ENCODE measurements at places on chromosomes 13 and 19.

DNA sequence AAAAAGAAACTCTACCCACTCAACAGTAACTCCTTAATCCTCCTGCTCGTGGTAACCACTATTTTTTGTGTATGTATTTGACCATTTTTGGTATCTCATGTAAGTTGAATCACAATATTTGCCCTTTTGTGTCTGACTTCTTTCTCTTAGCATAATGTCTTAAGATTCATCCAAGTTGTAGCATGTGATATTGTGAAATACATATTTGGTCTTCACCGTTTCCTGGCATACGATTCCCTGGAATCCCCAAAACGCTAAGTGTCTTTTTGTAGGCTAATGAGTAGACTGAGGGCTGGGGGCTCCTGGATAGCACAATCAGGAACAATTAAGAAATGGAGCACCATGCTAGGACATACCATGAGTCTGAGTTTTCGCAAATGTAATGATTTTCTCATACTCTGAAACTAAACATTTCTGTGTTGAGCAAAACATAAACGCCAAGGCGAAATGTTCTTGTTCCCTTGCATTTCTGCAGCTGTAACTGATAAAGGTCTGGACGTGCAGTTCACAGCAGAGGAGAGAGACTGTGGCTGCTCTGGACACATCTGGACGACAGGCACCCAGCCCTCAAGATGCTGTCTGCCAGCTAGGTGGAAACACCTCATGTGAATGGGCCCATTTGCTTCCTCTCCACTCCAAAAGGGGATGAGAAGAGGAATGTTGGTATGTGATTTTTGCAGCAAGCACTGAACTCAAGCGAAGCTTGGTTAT, 38.4 kb downstream of the BRD4 start:
- DNase-seq = no peak

GRCh38 chr13:24249624-24250023, 59.8 kb upstream of the C1QTNF9 start:
- DNase-seq = no peak

GRCh38 chr19:5225486-5226345, 114.9 kb downstream of the PTPRS start:
- DNase-seq = no peak

DNA sequence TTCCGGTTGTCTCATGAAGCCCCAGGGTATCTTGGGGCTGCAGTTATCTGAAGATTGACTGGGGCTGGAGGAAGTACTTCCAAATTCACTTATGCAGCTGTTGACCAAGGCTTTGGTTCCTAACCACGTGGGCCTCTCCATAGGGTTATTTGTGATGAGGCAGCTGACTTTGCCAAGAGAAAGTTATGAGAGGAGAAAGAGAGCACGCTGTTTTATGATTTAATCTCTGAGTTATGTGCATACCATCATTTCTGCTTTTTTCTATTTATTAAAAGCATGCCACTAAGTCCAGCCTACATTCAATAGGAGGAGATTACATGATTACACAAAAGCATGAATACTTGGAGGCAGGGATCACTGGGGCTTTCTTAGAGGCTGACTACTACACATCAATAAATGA, 215.5 kb downstream of the NHLRC3 start:
- no peak for DNase-seq

- no peak for DNase-seq
Measured at GRCh38 chr13:65585346-65585745, 1644.8 kb downstream of the PCDH9 start.

DNA sequence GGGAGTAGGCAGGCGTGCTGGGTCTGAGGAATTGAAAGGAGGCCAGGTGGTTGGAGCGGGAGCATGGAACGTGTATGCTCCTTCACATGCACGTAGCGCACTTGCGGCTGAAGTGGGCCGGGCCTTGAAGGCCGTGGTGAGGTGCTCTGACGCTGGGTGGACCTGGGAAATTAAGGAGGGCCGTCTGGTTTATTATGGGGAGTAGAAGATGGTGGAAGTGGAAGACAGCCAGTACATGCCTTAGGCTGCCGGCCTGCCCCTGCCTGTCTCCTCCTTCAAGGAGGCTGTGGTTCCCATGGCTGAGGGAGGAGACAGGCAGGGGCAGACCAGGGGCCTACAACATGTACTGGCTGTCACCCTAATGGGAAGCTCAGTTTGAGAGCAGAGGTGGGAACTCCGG, 23.9 kb downstream of the GATAD2A start:
- no peak for DNase-seq

DNA sequence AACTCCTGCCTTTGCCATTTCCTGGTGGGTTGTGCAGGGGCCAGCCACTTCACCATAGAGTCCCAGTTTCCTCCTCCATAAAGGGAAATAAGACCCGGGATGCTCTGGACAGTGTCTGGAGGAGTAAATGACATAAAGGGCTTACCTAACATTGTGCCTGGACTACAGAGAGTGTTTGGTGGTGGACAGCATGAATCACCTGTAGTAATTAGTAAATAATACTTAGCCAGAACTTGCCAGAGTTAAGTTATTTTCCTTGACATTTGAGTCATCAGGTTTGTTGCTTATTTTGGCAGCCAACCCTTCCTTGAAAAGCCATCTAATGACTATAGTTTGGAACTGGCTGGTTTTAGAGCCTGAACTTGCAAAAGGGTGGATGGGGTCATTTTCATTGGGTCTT, 159.2 kb downstream of the SLC7A1 start:
- no peak for DNase-seq

- no peak for DNase-seq
Measured at GRCh38 chr13:59746291-59746962, 417.3 kb downstream of the DIAPH3 start.

DNA sequence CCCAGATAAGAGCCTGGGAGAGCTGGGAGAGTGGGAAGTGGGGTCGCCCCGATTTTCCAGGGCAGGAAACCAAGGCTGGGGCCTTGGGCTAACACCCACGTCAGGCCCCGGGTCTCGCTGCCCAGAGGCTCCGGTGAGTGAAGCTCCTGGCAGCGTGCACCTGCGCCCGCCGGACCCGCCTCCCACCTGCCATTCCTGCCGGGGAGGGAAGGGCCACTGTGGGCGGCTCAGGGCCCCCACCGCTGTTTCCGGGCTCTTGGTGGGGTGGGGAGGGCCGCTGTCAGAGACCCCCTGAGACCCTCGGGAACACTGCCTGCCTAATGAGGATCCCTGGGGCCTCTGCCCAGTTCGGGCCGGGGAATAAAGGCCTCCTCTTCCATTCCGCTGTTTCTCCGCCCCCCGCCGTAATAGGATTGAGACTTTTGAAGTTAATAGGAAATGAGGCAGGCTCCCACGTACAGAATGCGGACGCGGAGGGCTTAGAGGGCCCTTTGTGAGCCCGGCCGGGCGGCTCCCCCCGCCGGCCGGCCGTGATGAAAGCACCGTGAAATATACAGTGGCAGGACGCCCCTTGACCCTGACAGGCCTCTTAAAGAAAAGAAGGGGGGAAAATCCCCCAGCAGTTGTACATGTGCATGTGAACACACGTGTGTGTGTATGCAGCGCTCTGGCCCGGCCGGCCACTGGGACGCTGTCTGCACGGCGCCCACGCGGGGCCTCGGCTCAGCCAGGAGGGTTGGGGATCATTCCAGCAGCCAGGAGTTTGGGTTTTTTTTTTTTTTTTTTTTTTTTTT, 33.2 kb downstream of the EFNA2 start:
- no peak for DNase-seq

GRCh38 chr13:99431927-99432608, 69.2 kb upstream of the TM9SF2 start:
- DNase-seq = no peak

GRCh38 chr13:39326469-39327171, 276.4 kb downstream of the LHFPL6 start:
- DNase-seq = no peak

GRCh38 chr13:113653264-113654174, 4.5 kb downstream of the ATP4B start:
- no peak for DNase-seq

DNA sequence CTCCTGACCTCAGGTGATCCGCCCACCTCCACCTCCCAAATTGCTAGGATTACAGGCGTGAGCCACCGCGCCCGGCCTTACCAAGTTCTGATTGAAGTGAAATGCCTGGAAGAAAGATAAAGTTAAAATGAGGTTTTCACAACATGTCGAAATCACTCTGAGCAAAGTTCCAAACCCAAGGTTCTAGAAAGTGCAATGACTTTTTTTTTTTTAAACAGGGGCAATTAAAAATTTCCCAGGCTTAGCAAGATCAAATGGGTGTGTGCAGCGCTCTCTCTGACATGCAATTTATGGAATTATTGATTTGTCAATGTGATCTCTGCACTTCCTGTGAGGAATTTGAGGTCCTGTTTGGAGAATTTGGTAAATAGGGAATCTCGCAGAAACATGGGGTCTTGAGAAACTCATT, 12.8 kb upstream of the MAP2K2 start:
- no peak for DNase-seq

DNA sequence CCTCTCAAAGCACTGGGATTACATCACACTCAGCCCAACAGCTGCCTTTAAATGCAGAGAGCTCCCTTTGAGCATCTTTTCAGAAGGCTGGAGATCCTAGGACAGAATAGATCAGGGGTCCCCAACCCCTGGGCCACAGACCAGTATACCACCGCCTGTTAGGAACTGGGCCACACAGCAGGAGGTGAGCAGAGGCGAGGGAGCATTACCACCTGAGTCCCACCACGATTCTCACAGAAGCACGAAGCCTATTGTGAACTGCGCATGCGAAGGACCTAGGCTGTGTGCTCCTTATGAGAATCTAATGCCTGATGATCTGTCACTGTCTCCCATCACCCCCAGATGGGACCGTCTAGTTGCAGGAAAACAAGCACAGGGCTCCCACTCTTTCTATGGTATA, 2.2 kb upstream of the WTIP start:
- DNase-seq = no peak

GRCh38 chr13:65656740-65657329, 1573.3 kb downstream of the PCDH9 start:
- DNase-seq = no peak
